ENCODE measurements at places on chromosomes 7 and 10. TPM values are rescaled to one million over a fixed set of nuclear protein-coding genes. Genes with fewer than 3 reads are reported as not detected.
A peak's percentile ranks its signal among the peaks of the same experiment; 100 is the strongest.

DNA sequence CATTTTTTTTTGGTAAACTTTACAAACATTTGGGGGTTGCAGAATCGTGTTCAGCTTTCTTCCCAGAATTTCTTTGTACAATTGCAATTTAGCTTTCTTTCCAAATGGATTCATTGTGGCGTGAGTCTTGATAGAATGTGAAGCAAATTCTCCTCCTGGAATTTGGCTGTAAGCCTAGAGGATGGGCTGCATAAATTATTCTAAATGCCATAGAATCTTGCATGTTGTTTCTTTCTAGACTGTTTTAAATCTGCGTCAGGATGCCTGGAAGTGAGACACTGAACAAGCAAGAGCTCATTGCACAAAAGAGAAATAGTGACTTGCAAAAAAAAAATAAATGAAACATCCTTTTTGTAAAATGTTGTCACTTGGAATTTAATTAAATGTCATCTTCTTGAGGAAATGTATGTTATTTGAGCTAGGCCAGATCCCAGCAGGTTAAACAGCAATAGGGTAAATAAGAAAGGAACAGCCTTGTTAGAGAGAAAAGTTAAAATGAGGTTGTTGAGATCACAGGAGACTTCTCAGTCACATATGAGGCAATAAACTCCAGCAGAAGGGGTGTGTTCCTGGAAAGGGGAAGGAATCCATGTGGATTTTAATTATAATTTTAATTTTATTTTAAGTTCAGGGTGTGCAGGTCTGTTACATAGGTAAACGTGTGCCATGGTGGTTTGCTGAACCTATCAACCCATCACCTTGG is 483.0 kb downstream of the PLXDC2 start:
- peak; percentile 94 for ATAC-seq

DNA sequence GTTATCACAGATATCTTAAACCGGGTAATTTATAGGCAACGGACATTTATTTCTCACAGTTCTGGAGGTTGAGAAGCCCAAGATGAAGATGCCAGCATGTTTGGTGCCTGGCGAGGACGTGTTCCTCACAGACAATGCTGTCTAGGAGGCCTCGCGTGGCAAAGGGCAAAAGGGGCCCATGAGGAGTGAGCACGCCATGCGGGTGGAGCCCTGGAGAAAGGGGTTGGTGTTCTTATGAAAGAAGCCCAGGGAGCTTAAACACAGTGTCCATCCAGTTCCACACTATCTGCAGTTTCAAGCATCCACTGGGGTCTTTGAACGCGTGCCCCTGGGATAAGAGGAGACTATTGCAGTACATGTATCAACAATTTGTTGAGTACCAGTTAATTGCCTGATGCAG is 51.4 kb downstream of the CXCL12 start:
- ATAC-seq = no peak

DNA sequence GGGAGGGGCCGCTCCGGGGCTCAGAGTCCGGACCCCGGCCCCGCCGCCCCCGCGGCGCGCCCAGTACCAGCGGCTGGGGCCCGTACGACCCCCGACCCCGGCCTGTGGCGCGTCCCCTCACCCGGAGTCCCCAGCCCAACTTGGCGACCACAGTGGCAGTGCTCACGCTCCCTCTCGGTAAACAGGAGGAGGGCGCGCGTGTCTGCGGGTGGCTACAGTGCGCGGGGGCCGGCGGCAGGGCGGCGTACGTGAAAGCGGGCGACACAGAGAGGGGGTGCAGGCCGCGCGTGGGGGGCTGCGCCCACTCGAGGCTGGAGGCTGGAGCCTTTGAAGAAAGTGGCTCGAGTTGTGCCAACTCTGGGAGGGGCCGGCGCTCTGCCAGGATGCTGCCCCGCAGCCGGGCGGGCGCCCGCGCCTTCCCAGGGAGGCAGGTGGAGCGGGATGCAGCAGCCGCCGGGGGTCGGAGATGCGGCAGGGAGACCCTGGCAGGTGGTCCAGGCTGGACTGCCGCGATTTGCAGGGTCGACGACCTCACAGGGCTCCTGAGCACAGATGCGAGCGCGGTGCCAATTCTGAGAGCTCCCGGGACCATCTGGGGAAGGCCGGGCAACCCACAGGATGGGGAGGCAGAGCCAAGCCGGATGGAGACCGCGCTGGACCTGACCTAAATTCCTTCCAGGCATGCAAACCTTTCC is 655 bp downstream of the PTPRE start:
- peak; percentile 57 for ATAC-seq

GRCh38 chr7:67466109-67466508 is 469.5 kb downstream of the TYW1 start:
- ATAC-seq = no peak

- peak; percentile 54 for ATAC-seq
These were observed 4.5 kb downstream of the SAP25 start for GRCh38 chr7:100568896-100569844.

- ATAC-seq = peak; percentile 34
These were observed 148.6 kb downstream of the NRCAM start for GRCh38 chr7:108307595-108307994.

GRCh38 chr7:82559193-82559805 is 115.7 kb upstream of the CACNA2D1 start:
- ATAC-seq = peak; percentile 66

DNA sequence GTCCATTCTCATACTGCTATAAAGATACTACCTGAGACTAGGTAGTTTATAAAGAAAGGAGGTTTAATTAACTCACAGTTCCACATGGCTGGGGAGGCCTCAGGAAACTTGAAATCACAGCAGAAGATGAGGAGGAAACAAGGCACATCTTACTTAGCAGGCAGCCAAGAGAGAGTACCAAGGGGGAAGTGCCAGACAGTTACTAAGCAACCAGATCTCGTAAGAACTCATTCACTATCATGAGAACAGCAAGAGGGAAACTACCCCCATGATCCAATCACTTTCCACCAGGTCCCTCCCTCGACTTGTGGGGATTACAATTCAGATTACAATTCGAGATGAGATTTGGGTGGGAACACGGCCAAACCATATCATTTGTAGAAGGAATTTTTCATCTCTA is 36.3 kb downstream of the NHLRC2 start:
- ATAC-seq = no peak

DNA sequence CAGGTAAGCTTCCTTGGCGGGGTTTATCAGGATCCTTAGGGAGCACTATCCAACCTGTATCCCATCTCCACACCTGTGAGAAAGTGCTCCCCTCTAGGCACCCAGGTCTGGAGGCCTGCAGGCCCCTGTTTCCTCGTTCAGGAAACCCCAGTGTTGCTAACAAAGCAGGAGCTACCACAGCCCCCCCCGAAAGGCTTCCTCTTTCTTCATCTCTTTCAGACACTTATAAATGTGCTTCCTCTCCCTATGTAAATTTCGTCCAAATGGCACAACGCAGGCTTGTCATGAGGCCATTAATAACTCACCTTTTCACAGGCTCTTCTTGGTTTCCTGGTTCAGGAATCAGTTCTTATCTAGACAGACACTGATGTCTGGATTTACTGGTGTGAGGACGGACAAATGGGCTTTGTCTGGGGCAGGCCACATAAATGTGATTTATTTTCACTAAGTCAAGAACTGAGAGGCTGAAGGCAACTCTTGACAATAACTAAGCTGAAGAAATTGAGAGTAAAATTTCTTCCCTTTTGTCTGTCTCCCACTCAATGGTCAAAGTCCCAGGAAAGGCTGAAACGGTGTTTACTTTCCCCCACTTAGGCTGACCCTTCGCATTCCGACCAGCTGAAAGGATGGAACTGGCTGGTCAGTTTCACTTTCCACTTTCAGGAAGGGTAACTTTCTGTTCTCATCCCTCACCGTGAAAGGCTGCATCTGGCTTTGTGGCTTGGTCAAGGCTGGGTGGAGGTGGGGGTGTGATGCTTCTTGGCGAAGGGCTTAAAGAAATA is 46.8 kb downstream of the PIK3AP1 start:
- peak; percentile 75 for ATAC-seq

DNA sequence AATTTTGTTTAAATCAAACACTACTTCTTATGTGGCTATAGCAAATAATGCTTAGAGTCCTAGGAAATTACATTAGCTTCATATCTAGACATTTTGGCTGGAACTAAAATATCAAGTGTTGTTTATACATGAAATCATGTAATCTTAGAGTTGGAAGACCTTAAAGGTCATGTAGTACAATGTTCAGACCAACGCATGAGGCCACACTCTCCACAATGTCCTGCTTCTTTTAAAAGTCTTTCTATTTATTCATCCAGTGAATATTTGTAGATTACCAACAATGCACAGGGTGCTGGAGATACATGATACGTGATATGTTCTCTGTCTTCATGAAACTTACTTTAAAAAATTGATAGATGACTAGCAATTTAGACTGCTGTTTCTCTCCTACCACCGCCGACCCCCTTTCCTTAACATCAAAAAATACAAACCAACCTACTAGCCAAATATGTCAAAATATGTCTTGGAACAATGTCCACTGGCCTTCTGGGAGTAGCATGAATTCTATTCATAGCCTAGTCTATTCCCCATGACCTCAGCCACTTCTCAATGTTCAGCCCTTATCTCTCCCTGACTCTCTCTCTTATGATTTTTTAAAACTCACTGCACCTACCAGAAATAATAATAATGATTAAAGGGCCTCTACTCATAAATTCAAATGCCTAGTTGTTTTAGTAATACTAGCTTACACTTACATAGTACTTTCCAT is 59.5 kb upstream of the CAV2 start:
- ATAC-seq = no peak

GRCh38 chr10:48710647-48711275 is 26.1 kb downstream of the WDFY4 start:
- no peak for ATAC-seq

DNA sequence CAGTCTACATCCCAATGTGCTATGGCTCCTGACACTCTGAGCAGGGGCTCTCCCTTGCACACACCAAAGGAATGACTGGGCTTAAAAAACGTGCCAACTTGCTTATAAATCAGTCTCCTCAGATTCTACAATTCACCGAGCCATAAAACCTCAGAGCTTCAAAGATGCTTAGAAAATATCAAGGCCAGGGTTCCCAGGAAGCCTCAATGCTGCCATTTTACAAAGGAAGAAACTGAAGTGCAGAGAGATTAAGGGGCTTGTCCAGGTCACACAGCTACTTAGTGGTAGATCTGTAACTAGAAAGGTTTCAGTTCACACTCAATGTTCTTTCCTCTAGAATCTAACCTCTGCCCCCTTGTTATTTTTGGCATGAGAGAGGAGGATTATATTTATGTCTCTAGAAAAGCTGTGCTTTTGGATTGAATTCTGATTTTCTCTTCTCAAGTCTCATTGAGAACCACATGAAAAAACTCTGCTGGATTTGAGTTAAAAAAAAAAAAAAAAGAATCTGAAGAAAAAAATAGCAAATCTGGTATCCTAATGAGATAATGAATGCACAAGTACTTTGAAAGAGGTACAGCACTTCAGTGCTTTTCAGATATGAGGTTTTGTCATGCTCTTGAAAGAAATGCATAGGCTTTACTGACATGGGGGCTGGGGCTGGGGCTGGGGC is 22.3 kb upstream of the TSPAN33 start:
- ATAC-seq = no peak

DNA sequence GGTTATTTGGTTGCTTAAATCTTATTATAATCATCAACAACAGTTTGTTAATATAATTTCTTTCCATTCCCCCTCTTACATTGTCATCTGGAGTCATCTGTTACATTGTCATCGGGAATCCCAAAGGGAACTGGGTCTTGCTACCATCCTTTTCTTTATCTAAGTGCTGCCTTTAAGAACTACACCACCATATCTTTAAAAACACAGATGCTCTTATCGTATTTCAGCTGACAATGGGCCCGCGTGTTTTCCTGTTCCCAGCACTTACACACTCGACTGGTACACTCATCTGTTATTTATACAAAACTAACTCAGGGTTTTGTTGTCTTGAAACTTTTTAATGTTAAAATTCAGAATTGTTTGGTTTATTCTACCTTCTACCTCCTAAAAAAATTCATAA is 256.2 kb upstream of the MGMT start:
- ATAC-seq = no peak

GRCh38 chr7:90167361-90167760 is 13.1 kb downstream of the STEAP1 start:
- no peak for ATAC-seq

DNA sequence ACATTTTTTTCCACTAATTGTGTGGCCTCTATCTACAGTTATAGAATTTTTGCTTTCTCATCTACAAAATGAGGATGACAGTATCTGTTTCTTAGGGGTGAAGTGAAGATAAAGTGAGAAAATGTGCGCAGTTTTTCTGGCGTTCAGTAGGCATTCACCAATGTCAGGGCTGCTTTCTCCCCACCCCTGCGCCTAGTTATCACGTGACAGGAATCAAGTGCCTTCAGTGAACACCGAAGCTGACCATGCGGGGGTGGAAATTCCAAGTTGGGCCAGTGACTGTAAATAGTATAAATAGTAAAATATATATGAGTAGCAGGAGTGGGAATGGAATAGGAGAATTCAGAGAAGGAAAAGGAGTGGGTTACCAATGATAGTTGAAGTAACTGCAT is 77.4 kb downstream of the TAF3 start:
- no peak for ATAC-seq

GRCh38 chr7:129617652-129618051 is 6.1 kb downstream of the NRF1 start:
- ATAC-seq = no peak

DNA sequence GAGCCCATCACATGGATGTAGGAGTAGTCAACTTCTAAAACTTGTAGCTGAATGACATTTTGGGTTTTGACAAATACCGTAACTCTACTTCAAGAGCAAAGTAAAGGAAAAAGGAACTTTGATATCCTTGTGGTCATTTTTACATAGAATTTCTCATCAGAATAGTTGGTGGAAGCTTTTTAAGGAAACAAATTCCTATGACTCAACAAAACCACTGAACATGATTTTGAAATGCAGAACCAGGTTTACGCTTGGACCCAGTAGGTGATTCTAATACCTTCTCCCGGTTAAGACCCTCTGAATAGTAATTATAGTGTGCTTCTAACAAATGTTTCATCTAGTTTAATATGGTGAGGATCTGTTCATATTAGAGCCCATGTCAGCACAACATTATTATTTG is 307.8 kb downstream of the GPR37 start:
- ATAC-seq = no peak

The RARRES2 gene
- 11.7 TPM for total RNA-seq

The CLCN1 gene
- total RNA-seq = 0.16 TPM

The IPMK gene
- 11.7 TPM for total RNA-seq

The GNGT1 gene
- total RNA-seq = 2.3 TPM

The CCL24 gene
- total RNA-seq = not detected

The C10orf53 gene
- total RNA-seq = 0.56 TPM

The STN1 gene
- total RNA-seq = 19.2 TPM

The TAS2R4 gene
- 1.4 TPM for total RNA-seq

The CPN1 gene
- not detected for total RNA-seq

The LMTK2 gene
- total RNA-seq = 4.7 TPM

The HTRA1 gene
- total RNA-seq = 186 TPM

The ZPBP gene
- not detected for total RNA-seq

The DDC gene
- 3.2 TPM for total RNA-seq

The ELN gene
- 3.3 TPM for total RNA-seq

All from motor neuron (in vitro differentiated cells).